ENCODE measurements at places on chromosomes 3 and 15. TPM values are rescaled to one million over a fixed set of nuclear protein-coding genes. Genes with fewer than 3 reads are reported as not detected.

The PSMD6 gene
- 63.8 TPM for total RNA-seq

The ROBO2 gene
- 7.1 TPM for total RNA-seq

The SCAANT1 gene
- not detected for total RNA-seq

The TUBGCP5 gene
- total RNA-seq = 13.9 TPM

The P2RY13 gene
- 0.28 TPM for total RNA-seq

The GOLGA8F gene
- not detected for total RNA-seq

The RFC4 gene
- total RNA-seq = 18.2 TPM

The RTP3 gene
- not detected for total RNA-seq

The PFN2 gene
- 51.0 TPM for total RNA-seq

The MED12L gene
- 0.32 TPM for total RNA-seq

The PRKCD gene
- total RNA-seq = 21.2 TPM

The UNC13C gene
- total RNA-seq = 0.04 TPM

The TRH gene
- total RNA-seq = not detected
